Tracheal epithelial cell (primary cell): ENCODE measurements at places on chromosomes 7 and 10. TPM values are rescaled to one million over a fixed set of nuclear protein-coding genes. Genes with fewer than 3 reads are reported as not detected.

The TMEM26 gene
- not detected in 2 replicates for total RNA-seq

The SLC13A1 gene
- not detected in 2 replicates for total RNA-seq

The FBXO24 gene
- total RNA-seq: 0.64 TPM in 1 of 2 replicates, not detected in the other

The RGR gene
- not detected in 2 replicates for total RNA-seq

The TMEM184A gene
- 8.2 and 24.9 TPM in 2 replicates for total RNA-seq

The MACC1 gene
- total RNA-seq: 20.0 and 50.1 TPM in 2 replicates

The HPS6 gene
- 51.8 and 62.2 TPM in 2 replicates for total RNA-seq

The CFAP70 gene
- total RNA-seq: 0.96 and 1.3 TPM in 2 replicates

The CPVL gene
- 0.43 and 3.4 TPM in 2 replicates for total RNA-seq

The CYP3A7 gene
- not detected in 2 replicates for total RNA-seq

The CDCA7L gene
- total RNA-seq: 23.2 and 25.5 TPM in 2 replicates

The HSPA12A gene
- total RNA-seq: 0.64 and 6.0 TPM in 2 replicates

The BTAF1 gene
- total RNA-seq: 38.1 and 39.4 TPM in 2 replicates

The PAX4 gene
- total RNA-seq: not detected in 2 replicates

The LAMB1 gene
- total RNA-seq: 60.5 and 146 TPM in 2 replicates

The WDR86 gene
- total RNA-seq: 0.24 and 1.3 TPM in 2 replicates

The MRLN gene
- total RNA-seq: not detected in 2 replicates

The OPN1SW gene
- not detected in 2 replicates for total RNA-seq

The SRRM3 gene
- 0.21 and 0.24 TPM in 2 replicates for total RNA-seq

The ASIC3 gene
- total RNA-seq: 0.21 TPM in 1 of 2 replicates, not detected in the other

The DNAJC12 gene
- total RNA-seq: 0.21 and 1.7 TPM in 2 replicates

The CNPY1 gene
- total RNA-seq: not detected in 2 replicates

The AKR1C1 gene
- total RNA-seq: 152 and 278 TPM in 2 replicates

The GIMAP6 gene
- under 0.01 TPM in 2 replicates for total RNA-seq

The TAS2R41 gene
- total RNA-seq: not detected in 2 replicates

The TMEM196 gene
- under 0.01 TPM in 1 of 2 replicates, not detected in the other for total RNA-seq

The VGF gene
- 0.24 TPM in 1 of 2 replicates, not detected in the other for total RNA-seq

The PLXNA4 gene
- total RNA-seq: under 0.01 TPM in 1 of 2 replicates, not detected in the other

The ENTPD1 gene
- total RNA-seq: under 0.01 TPM in 1 of 2 replicates, not detected in the other

The CRPPA gene
- 0.43 and 0.96 TPM in 2 replicates for total RNA-seq

The GRM8 gene
- not detected in 2 replicates for total RNA-seq
